Prostate gland (tissue), 2 donors: ENCODE measurements at places on chromosomes 12 and 14.

DNA sequence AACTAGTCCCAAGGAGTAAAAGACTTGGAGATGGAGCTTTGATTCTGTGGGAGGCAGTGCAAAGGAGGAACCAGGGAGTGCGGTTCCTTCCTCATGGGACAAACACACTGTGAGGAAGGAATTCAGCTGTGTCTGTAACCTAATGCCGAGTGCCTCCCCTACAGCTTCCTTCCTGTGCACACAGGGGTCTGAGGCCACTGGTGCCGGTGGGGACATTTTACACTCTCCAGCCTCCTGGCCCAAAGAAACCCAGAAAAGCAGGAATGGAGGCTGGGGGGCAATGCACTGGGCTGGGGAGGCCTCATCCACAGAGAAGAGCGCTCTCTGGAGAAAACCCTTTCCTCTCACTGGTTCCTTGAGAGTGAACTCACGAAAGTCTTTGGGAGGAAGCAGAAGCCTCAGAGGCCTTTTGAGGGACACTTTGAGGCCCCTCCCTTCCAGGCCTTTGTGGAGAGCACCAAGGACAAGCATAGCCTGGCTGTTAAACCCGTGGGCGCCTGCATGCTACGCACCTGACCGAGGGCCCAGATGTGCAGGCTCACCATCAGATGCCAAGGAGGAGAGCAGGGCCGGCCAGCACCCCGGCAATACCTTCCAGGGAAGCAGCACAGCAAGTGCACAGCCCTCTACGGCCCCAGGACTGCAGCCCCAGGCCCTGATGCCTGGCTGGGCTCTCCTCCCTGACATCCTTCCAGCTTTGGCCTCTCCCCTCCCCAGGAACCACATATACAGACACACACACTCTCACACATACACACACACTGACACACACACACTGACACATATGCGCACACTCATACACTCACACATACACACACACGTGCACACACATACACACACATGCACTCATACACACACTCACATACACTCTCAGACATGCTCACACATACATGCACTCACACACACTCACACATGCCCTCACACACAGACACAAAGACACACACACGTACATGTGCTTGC, 52.0 kb downstream of the NFKBIA start:
- DNase-seq, result no peak

DNA sequence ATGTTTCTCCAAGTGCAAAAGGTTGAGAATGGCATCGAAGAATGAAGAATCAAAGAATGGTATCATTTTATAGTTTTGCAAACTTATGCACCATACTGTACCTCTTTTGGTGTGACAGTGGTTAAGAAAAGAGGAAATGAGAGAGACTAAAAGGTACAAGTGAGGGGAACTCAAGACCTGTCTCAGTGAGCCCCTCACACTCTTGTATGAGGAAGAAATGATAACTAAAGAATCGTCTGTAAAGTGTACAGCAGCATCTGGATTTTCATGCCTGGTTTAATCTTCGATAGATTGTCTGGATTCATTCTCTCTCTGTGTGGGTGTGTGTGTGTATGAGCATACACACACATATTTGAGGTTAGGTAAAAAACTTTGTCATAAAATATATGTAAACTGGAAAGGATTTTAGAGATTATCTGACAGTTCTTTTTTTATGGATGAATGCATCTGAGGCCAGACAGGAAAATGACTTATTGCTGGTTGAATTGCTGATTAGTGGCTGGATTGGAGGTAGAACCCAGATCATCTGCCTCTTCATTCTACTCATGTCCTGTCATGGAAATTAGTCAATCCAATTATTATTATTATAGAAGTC, 16.0 kb upstream of the SLC38A2 start:
- DNase-seq, result no peak

GRCh38 chr12:106327309-106327869, 24.9 kb downstream of the TCP11L2 start:
- no peak for DNase-seq

- peak; percentile 49 for DNase-seq
Measured at GRCh38 chr12:93137656-93138612, 208.8 kb upstream of the EEA1 start.

DNA sequence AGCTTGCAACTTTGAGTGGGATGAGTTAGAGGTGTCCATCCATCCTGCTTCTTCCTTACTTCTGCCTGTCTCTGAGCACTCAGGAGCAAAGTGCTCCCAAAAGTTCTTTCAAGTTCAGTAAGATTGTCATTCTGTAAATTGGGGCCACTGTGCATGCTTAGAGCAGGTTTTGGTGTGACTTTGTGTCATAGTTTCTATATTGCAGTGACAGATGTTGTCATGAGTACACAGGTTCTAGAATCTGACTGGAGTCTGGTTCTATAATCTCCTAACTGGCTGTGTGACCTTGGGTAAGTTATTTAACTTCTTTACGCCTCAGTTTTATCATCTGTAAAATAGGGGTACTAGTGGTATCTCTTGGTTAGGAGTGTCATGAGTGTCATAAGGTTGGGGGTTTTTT, 202.7 kb upstream of the BCL2L14 start:
- DNase-seq, result no peak

- no peak for DNase-seq
Measured at GRCh38 chr14:73777420-73777819, 63.2 kb upstream of the PNMA1 start.

GRCh38 chr14:50883827-50884197, 12.0 kb downstream of the ABHD12B start:
- no peak for DNase-seq

DNA sequence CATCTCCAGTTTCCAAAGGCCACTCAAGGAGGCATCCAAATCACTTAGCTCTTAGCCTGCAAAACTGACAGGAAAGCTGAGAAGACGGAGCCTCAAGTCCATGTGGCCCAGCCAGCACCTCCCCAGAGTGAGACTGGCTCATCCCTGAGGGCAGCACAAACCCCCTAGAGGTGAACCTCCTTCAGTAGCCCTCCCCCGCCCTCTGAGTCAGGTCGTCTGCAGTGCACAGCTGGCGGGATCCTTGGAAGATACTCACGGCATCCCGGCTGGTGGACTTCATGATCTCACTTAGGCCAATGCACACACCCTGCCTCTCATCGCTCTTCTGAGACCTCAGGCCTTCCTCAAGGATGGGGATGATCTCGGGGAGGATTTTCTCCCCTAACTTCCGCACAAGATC, 24.1 kb upstream of the RAB35 start:
- no peak for DNase-seq

DNA sequence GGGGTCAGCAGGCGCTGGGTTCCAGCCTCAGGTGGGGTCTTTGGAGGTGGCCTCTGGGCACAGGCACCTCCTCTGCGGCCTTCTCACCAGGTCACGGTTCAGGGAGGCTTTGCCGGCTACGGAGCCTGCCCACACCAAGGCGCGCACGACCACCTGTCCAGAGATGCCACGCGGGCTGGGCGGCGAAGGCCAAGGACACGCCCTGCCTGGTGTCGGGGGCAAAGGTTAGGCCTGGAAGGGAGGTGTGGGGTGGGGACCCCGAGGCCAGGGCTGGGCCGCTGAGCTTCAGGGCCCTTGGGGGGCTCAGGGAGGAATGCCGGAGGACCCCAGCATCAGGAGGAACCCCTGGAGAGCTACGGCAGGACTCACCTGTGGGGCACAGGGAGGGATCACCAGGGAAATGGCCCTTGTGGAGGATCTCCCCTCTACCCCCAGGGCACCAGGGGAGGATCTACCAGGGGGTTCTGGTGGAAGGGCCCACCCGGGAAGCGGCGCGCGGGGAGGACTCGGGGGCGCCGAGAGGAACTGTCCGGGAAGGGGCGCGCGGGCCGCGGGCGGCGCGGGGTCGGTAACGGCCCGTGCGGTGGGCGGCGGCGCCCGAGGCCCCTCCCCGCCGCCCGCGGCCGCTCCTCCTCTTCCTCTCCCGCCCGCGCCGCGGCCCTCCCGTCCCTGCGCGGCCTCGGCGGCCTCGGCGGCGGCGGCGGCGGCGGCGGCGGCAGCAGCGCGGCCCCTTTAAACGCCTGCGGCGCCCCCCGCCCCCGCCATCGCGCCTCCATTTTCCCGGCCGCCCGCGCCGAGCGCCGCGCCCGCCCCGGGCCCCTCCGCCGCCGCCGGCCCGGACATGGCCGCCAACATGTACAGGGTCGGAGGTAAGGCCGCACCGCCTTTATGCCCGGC, at the start of gene MTA1:
TSS of gene MTA1 (plus strand) at position 633 of the 897 bp plus-strand sequence. CDS start at position 842, 209 bp downstream.
- no peak for DNase-seq

DNA sequence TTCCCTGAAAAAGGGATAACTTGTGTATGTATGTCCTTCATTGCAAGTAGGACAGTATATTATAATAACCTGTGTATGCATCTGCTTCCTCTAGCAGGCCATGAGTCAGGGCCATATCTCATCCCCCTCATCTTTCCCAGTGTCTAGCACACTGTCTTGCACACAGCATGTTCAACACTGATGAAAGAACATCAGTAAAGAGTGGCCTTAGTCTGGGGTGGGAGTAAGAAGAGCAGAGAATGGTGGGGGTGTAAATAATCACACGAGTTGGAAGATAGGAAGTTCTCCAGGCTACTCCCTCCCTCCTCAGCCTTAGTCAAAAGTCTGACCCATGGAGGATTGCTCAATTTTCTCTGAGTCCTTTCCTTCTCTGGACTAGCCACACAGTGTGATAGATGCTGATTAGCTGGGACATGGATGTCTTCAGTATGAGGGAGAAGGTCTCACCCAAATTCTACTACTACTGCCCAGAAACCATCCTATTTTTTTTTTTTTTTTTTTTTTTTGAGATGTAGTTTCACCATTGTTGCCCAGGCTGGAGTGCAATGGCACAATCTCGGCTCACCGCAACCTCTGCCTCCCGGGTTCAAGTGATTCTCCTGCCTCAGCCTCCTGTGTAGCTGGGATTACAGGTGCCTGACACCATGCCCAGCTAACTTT, 14.6 kb upstream of the SP1 start:
- no peak for DNase-seq

GRCh38 chr12:48292040-48292439, 58.7 kb downstream of the ZNF641 start:
- no peak for DNase-seq

- no peak for DNase-seq
Measured at GRCh38 chr12:89783359-89784060, 74.9 kb upstream of the ATP2B1 start.

DNA sequence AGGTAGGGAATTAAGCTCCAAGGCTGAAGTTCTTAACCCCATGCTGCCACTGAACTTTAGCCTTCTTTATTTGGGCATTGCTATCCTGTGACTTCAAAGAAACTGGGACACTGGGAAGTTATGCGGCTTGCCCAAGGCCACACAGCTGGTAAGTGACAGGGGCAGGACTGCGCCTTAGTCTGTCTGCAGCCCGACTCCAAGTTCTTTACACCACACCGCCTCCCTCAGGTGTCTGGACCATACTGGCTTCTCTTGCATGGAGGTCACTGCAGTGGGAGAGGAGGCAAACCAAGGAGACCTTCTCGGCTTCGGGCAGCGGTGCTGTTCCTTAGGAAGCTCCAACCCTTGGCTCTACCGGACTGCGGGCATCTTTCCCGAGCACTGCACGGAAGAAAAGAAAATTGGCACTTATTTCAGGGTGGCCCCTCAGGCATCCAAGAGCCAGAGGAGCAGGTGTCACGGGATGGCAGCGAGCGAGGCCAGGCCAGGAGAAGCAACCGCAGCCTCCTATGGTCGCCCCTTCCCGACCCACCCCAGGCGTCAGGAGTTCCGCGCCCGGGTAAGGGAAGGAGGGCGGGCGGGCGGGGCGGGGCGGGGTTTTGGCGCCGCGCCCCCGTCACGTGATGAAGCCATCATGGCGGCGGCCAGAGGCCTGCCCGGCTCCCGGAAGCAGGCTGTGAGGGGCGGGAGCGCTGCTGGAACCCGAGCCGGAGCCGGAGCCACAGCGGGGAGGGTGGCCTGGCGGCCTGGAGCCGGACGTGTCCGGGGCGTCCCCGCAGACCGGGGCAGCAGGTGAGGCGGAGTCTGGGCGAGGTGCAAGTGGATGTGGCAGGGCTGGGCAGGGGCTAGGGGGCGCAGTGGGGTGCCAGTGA, 16.4 kb upstream of the ESPL1 start:
- DNase-seq, result peak; percentile 73

GRCh38 chr14:75542588-75543091, 20.4 kb downstream of the BATF start:
- peak; percentile 53 for DNase-seq

GRCh38 chr12:75913502-75914351, 117.8 kb downstream of the PHLDA1 start:
- DNase-seq, result no peak

DNA sequence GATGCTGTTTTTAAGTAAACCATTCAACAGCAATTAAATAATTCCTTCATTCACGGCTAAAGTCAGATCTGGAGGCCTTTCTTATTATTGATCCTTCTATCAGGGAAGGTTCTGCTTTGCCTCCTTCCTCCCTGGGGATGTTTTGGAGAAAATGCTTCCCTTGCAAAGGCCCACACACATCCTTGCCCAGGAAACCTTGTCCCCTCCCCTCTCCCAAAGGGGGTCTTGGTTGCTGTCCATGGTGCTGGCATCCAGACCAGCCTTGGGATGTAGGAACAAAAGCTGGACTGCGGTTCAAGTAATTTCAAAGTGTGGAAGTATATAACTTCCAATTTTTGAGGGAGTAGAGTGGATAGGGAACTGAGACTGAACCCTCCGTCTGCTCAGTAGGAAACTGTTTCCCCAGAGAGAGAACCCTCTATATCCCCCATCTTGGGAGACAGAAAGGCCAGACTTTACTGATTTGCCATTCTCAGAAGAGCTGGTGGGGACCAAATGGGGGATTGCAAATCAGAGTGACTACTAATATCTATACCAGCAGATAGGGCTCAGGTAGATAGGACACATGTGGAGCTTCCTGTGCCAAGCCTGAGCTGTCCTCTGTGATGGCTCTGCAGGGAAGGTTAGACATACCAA, 5.6 kb downstream of the MARCHF9 start:
- DNase-seq, result no peak

- DNase-seq, result no peak
Measured at GRCh38 chr12:41008472-41008871, 179.6 kb upstream of the PDZRN4 start.

- no peak for DNase-seq
Measured at GRCh38 chr14:106318700-106319099, 792.3 kb downstream of the TMEM121 start.

DNA sequence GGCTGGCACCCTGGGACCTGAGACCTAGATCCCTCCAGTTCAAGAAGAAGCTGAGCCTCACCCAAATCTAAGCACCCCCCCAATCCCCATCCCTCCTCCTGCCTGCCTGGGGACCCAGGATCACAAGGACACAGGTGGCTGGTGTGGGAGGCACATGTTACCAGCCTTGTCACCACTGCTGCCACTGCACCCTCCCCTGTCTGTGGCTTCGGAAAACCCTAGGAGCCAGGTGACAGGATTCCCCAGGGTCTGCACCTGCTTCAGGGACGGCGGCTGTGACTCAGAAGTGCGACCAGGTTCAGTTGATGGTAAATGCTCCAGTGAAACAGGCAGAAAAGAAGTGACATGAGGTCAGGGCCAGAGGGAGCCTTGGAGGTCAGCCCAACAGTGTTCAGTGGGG, 62.8 kb upstream of the FAM222A start:
- DNase-seq, result no peak

- no peak for DNase-seq
Measured at GRCh38 chr12:39239490-39240486, 203.1 kb downstream of the KIF21A start.

DNA sequence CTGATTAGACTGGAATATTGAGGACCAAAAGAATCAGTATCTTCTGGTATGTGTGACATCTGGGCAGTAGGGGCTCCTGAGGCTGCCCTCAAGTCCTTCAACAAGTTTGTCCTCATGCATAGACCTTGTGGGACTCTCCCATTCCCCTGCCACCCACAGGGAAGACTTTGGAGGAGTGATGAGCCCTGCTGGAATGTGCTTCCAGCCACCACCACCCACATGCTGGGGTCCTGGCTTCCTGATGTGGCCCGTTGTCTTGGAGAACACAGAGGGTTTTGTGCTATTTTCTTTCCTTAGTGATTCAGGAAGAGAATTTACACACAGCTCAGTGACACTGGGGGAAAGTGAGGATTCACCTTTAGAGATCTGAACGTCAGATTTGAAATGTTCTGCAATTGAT, 29.2 kb upstream of the SEL1L start:
- no peak for DNase-seq
